LNCaP clone FGC (cell line): ENCODE measurements at places on chromosomes 2 and 18.

DNA sequence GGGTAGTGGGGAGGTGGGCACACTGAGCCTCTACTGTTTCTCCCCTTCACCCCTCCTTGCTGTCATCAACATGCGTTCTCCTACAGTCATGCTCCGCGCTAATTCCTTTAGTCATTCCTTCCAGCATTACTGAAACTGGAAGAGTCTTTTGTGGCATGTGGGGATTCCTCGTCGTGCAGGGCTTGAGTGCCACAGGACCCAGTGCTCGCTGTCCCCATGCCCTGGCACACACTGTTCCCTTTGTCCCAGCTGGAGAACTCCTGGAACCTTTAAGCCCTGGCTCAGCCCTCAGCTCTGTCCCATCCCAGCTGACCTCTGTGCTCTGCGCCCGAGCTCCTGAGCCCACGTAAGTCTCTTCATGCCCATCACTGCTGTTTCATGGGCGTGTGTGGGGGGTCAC is 42.1 kb downstream of the ODC1 start:
- DNase-seq, result no peak

- no peak for DNase-seq
Observed at GRCh38 chr18:61771861-61772260, 120.9 kb downstream of the RNF152 start.

DNA sequence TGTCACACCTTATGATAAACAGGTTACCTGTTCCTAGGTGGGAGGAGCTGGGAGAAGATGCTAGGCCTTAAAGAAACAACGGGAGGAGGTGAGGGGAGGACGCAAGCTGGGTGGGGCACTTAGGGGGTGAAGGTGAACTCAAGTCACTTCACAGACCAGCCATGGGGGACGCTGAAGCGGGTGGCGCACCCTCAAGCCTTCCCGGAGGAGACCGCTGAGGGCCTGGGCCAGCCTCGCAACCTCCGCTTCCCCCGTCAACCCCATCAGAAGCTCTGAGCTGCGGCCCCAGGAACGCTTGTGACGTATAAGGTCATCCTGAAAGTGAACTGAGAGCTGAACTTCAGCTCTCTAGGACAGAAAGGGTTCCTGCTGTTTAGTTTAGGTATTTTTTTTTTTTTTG is 133.5 kb downstream of the MBP start:
- DNase-seq, result no peak

DNA sequence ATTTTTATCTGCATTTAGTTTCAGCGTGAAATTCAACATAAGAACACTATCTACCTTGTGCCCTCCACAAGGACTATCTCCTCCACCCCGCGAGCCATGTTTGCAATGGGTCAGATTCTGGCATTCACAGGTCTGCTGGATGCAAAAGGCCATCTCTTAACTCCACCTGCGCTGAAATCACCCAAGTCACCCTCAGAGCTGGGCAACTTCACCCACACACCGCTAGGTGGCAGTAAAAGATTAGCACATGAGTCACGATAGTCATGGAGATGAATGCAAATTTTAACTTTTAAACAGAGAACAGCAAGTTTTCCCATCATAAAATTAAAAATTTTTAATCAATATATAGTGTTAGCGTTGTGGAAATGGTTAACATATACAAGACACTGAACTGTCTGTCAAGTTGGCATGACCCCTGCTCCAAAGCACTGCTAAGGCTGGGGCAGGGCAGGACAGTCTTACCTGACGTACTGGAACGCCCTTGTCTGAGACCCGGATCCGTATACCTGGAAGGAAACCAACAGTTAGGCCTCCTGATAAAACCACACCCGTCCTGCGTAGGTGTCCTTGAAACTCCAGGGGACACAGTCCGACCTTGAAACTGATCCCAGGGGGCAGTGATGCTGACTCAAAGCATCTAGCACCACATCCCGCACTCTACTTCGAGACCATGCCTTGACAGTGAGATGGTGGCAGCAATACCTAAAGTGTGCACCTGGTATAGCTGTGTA is 89.6 kb downstream of the UXS1 start:
- DNase-seq, result peak; percentile 26

GRCh38 chr2:223442847-223443246 is 159.3 kb downstream of the SCG2 start:
- no peak for DNase-seq

GRCh38 chr18:58525928-58526424 is 102.9 kb downstream of the ALPK2 start:
- no peak for DNase-seq

GRCh38 chr2:235773188-235773928 is 279.5 kb downstream of the AGAP1 start:
- DNase-seq, result no peak

DNA sequence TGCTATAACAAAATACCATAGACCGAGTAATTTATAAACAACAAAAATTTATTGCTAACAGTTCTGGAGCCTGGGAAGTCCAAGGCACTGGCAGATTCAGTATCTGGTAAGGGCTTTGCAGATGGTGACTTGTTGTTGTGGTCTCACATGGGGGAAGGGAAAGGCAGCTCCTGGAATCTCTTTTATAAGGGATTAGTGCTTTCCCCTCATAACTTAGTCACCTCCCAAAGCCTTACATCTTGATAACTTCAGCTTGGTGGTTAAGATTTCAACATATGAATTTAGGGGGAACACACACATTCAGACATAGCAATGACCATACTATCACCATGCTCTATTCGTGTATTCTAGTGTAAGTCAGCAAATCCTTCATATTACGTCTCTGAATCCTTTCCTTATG is 447.6 kb upstream of the TCF4 start:
- no peak for DNase-seq
